Heart left ventricle (tissue), 16 donors: ENCODE measurements at places on chromosomes 12 and 14.

DNA sequence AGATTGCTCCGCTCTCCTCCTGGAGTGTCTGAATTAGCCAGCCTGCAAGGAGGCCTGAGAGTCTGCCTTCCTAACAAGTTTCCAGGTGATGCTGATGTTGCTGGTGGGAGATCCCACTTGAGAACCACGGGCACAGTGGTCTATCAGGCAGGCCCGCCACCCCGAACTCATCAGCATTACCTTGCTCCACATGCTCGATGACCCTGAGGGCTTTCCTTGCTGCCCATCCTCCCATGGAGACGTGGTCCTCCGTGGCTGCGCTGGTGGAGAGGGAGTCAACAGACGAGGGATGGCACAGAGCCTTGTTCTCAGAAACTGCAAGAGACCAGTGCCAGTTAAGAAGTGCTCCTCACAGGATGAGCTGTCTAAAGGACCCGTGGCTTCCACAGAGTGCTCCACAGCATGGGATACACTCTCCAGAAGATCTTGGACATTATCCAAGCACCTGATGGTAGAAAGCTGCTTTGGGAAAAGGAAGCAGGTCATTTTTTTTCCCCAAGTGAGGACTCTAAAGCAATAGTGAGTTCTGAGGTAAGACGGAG, 18.3 kb downstream of the HAL start:
- no peak for DNase-seq
- H3K4me3 ChIP-seq, result no peak overlapping the region
- H3K27ac ChIP-seq, result no peak overlapping the region

- no peak overlapping the region for H3K27ac ChIP-seq
- DNase-seq, result no peak
- peaks cover 63% of the 10 kb centered on the region for H3K36me3 ChIP-seq
- H3K4me1 ChIP-seq, result no peaks in the 10 kb centered on the region
Observed at GRCh38 chr14:45201905-45202304, 51.1 kb downstream of the MIS18BP1 start.

GRCh38 chr14:74981462-74981782, 21.3 kb upstream of the EIF2B2 start:
- H3K27me3 ChIP-seq, result no peaks in the 10 kb centered on the region
- DNase-seq, result no peak
- no peaks in the 10 kb centered on the region for H3K36me3 ChIP-seq
- H3K27ac ChIP-seq, result no peak overlapping the region
- no peak overlapping the region for H3K4me3 ChIP-seq
- H3K4me1 ChIP-seq, result peaks cover 13% of the 10 kb centered on the region

DNA sequence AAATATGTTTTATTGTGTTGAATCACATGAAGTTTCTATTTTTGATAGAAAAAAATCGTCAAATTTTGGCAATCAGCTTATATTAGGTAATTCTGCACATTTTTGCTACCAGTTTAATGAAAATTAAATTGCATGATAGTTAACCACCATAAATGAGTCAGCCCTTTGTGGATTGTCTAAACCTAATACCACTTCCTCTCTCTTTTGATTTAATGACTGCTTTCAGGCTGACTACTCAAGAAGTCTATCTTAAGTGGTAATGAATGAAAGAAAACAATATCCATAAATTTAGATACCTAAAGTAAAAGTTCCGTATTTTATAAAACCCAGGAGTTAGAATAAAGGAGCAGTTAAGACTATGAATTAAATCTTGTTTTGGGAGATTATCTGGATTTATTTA, 450.5 kb downstream of the TMEM117 start:
- no peaks in the 10 kb centered on the region for H3K4me1 ChIP-seq
- H3K27me3 ChIP-seq, result no peaks in the 10 kb centered on the region
- H3K27ac ChIP-seq, result no peak overlapping the region
- DNase-seq, result no peak

GRCh38 chr12:96752211-96752610, 154.8 kb upstream of the NEDD1 start:
- H3K4me1 ChIP-seq, result no peaks in the 10 kb centered on the region
- H3K4me3 ChIP-seq, result no peak overlapping the region
- no peaks in the 10 kb centered on the region for H3K27me3 ChIP-seq
- DNase-seq, result no peak
- H3K36me3 ChIP-seq, result no peaks in the 10 kb centered on the region

DNA sequence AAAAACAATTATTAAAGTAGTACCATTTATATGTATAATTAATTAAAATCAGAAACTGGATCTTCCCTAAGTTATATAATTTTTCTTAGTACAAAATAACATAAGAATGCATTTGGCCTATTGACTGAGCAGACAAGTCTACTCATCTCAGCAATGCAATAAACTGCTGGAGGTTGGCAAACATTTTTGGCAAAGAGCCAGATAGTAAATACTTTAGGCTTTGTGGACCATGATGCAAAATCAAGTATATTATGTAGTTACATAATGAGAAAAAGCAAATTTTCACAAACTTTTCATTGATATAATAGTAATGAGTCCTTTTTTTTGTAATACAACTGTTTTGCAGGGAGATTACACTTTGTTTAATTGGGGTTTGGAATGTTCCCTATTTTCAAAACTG, 30.9 kb downstream of the ERGIC2 start:
- H3K27me3 ChIP-seq, result no peaks in the 10 kb centered on the region
- H3K4me3 ChIP-seq, result no peak overlapping the region
- peaks cover 3% of the 10 kb centered on the region for H3K36me3 ChIP-seq
- no peak for DNase-seq

- peaks cover 13% of the 10 kb centered on the region for H3K36me3 ChIP-seq
- no peak overlapping the region for H3K4me3 ChIP-seq
- DNase-seq, result no peak
- peaks cover 6% of the 10 kb centered on the region for H3K4me1 ChIP-seq
- no peak overlapping the region for H3K27ac ChIP-seq
Observed at GRCh38 chr12:107684029-107684795, 1.4 kb upstream of the PWP1 start.

DNA sequence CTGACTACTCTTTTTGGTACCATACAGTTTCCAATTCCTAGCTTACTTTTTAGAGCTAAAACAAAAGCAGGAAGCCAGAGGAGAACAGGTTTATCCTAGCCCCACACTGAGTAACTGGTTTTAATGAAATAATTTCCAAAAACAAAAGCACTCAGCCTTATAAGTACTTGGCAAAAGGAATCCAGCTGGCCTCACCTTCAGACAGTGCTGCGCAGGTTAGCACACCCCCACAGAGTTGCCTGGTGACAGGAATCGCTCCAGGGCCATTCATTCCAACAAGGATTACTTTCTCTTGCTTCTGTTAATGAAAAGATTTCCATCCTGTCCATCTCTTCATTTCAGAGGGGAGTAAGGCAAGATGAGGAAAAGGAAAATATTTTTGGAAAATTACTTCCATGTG, 84.6 kb downstream of the SCFD1 start:
- no peaks in the 10 kb centered on the region for H3K4me1 ChIP-seq
- H3K27me3 ChIP-seq, result no peaks in the 10 kb centered on the region
- H3K27ac ChIP-seq, result no peak overlapping the region
- no peak overlapping the region for H3K4me3 ChIP-seq

- peak; percentile 30 for DNase-seq
- no peaks in the 10 kb centered on the region for H3K27me3 ChIP-seq
- H3K36me3 ChIP-seq, result no peaks in the 10 kb centered on the region
- no peak overlapping the region for H3K4me3 ChIP-seq
Observed at GRCh38 chr14:104894331-104895206, 29.5 kb downstream of the CEP170B start.

- H3K27ac ChIP-seq, result no peak overlapping the region
- H3K36me3 ChIP-seq, result no peaks in the 10 kb centered on the region
- no peak overlapping the region for H3K4me3 ChIP-seq
- H3K4me1 ChIP-seq, result peaks cover 2% of the 10 kb centered on the region
Observed at GRCh38 chr12:94202245-94203180, 54.1 kb downstream of the PLXNC1 start.

DNA sequence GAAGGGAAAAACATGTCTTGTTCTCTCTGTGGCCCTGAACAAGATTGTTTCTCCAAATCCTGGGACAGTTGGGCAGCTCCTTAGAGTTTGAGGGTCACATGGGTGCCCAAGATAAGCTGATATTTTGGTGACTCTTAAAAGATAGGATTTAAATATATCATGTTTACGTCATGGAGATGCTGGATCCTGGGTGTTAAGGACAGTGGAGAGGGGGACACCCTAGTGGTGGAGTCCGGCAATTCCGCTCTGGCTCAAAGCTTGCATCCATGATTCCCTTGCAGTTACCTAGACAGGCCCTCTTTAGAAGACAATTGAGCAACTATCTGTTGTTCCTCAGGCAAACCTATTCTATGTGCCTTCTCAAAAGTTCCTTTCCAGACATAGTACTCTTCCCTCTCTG, 101.8 kb downstream of the CMKLR1 start:
- no peak for DNase-seq
- H3K4me3 ChIP-seq, result no peak overlapping the region

GRCh38 chr12:13197032-13197431, 506 bp downstream of the EMP1 start:
- H3K27ac ChIP-seq, result peak overlapping the region; percentile 91
- H3K27me3 ChIP-seq, result no peaks in the 10 kb centered on the region
- peaks cover 24% of the 10 kb centered on the region for H3K4me1 ChIP-seq
- H3K4me3 ChIP-seq, result peak overlapping the region; percentile 67

DNA sequence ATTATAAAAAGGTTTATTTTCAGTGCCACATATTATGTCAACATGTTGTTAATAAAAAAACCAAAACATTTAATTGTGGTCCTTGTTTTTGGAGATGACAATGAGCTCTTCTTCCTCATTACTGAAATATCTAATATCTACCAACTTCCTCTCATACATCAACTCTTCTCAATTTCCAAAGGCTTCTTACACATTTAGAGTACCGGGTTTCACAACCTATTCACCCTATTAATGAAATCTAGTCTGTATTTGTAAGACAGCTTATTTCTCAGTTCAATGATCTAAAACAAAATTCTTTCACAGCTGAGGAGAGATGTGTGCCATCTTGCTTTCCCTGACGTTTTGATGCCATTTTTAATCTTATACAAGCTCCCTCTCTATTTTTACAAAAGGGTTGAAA, 14.5 kb downstream of the NRDE2 start:
- no peaks in the 10 kb centered on the region for H3K27me3 ChIP-seq
- no peak overlapping the region for H3K27ac ChIP-seq
- no peak overlapping the region for H3K4me3 ChIP-seq
- H3K36me3 ChIP-seq, result peaks cover 70% of the 10 kb centered on the region

DNA sequence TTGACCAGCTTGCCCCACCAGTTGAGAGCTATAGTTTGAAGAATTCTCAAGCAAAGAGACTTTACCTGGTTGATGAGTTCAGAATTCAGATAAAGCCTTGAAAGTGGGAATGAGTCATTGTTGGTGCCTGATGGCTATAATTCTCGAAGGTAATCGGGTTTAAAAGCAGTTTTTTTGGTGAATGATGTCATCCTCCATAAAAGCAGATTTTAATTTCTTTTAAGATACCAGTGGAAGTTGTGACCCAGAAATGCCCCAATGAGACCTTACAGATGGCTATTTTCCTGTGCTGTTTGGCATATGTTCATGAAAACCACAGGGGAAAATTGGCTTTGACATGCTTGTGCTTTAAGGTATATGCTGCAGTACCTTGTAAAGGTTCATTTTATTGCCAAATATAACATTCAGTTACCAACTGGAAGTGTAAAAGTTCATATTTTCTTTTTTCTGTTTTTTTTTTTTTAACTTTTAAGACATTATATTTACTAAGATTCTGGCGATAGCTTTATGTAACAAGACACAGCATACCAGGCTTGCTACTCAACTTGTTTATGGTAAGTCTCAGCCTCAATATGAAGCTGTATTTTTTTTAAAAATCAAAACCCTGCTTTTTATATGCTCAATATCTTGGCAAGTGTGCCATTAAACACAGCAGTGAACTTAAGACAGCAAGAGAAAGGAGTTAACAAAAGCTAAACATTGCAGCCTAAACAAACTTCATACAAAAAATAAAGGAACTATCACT, 119.3 kb downstream of the LMNTD1 start:
- H3K27ac ChIP-seq, result no peak overlapping the region
- no peaks in the 10 kb centered on the region for H3K27me3 ChIP-seq
- H3K36me3 ChIP-seq, result no peaks in the 10 kb centered on the region
- no peak for DNase-seq
- no peak overlapping the region for H3K4me3 ChIP-seq

- H3K27ac ChIP-seq, result peak within 1 kb of the TSS; percentile 92
- H3K4me3 ChIP-seq, result peak within 1 kb of the TSS; percentile 91
- peaks cover 40% of the 10 kb centered on the region for H3K4me1 ChIP-seq
- no peaks in the 10 kb centered on the region for H3K36me3 ChIP-seq
Observed at GRCh38 chr12:3076730-3077571, at the start of gene TSPAN9. Gene TSPAN9, plus strand, starts transcription at chr12:3077379. Its CDS starts 123,815 bp downstream, at chr12:3201194.

- DNase-seq, result no peak
- no peak overlapping the region for H3K27ac ChIP-seq
- no peaks in the 10 kb centered on the region for H3K36me3 ChIP-seq
- no peak overlapping the region for H3K4me3 ChIP-seq
Observed at GRCh38 chr14:39369029-39369428, 63.2 kb downstream of the FBXO33 start.

DNA sequence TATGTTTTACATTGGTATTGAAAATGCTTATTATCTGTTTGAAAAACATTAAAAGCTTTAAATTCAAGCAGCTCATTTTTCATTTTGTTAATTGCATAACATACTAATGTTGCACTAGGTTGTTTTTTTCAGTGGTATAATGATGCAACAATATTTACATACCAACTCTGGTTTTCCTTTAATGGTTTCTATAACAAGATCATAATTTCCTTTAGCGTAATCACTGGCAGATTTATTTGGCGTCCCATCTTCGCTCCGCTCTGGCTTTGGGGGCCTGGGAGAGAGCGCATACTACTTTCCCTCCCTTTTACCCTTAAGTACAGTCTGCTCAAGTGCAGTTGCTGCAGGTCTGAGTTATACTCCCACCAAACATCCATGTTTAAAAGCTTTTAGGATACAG, 574.1 kb downstream of the PRKD1 start:
- H3K27ac ChIP-seq, result no peak overlapping the region
- H3K27me3 ChIP-seq, result no peaks in the 10 kb centered on the region
- no peaks in the 10 kb centered on the region for H3K4me1 ChIP-seq
- H3K36me3 ChIP-seq, result no peaks in the 10 kb centered on the region
- no peak for DNase-seq
- no peak overlapping the region for H3K4me3 ChIP-seq

DNA sequence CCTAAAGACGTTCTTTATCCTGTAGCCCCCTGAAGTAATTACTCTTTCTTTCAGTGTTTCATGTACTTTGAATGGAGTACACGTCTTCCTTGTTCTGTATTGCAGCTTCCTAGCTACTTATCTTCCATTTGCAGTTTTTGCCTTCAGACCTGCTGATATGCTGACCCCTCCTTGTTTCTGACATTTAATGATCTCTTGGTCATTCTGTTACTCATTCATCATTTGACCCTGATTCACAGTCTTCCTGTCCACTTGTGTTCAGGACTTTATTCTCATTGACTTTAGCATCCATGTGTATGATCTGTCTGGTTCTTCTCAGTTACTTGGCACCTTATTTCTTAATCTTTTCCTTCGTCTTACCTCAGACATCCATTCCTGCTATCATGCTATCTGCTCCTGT, 22.2 kb downstream of the CPSF2 start:
- DNase-seq, result no peak
- peaks cover 100% of the 10 kb centered on the region for H3K36me3 ChIP-seq
- no peak overlapping the region for H3K27ac ChIP-seq
- no peaks in the 10 kb centered on the region for H3K27me3 ChIP-seq

GRCh38 chr12:121775501-121775900, 18.0 kb downstream of the RHOF start:
- no peaks in the 10 kb centered on the region for H3K27me3 ChIP-seq
- H3K36me3 ChIP-seq, result peaks cover 15% of the 10 kb centered on the region
- no peak overlapping the region for H3K4me3 ChIP-seq
- no peak for DNase-seq

GRCh38 chr14:75267141-75267721, 11.4 kb upstream of the FOS start:
- H3K36me3 ChIP-seq, result no peaks in the 10 kb centered on the region
- H3K4me3 ChIP-seq, result no peak overlapping the region
- peaks cover 19% of the 10 kb centered on the region for H3K4me1 ChIP-seq
- DNase-seq, result no peak
- H3K27me3 ChIP-seq, result no peaks in the 10 kb centered on the region
- peak overlapping the region; percentile 60 for H3K27ac ChIP-seq
